ENCODE measurements at places on chromosomes 4 and X.

GRCh38 chr4:113383111-113383785, 333.8 kb downstream of the ANK2 start:
- no peak for DNase-seq

DNA sequence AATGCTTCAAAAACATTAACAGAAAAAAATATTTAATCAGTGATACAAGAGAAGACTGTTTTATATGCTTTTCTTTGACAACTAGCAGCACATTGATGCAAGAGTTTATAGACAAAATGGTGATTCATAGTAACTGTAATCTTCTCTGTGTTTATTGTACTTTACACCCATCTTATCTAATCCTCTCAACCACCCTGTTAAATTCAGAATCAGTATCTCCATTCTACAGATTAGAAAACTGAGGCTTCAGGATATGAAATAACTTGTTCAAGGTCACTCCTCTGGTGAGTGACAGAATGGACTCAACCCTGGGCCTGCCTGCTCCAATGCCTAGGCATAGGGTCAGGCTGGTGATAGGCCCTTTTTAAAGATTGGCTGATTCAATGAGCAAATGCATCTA, 26.1 kb upstream of the TMEM184C start:
- no peak for DNase-seq

DNA sequence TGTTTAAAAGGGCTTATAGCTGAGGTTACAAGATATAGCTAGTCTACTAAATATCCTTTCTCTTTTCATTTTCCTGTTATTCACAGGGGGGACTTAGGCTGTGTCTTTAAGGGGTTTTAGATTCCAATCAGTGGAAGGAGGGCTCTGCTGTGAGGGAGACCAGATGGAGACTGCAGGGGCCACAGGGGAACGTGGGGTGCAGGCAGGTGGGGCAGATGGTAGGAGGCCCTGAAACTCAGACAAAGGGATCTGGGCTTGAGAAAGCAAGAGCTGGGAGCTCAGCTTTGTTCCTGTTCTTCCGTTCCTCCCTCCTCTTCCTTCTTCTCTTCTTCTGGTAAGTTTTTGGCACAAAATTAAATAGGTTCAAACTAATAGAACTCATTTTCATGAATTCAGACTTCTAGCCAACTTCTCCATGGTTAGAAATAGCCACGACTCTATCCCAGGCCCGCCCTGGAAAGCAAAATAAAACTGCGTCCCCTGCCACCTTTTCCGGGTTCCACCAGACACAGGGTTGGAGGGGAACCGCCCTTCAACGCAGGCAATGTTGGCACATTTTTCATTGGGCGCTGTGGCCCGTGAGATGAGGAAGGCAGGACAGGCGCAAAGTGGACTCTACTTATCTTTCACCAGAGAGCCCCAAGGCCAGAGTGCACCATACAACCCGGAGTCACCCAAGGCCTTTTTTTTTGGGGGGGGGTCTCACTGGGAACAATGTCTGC, 3.5 kb upstream of the TMSB4X start:
- no peak for DNase-seq

GRCh38 chr4:77613267-77613666, 7.6 kb downstream of the CXCL13 start:
- no peak for DNase-seq

DNA sequence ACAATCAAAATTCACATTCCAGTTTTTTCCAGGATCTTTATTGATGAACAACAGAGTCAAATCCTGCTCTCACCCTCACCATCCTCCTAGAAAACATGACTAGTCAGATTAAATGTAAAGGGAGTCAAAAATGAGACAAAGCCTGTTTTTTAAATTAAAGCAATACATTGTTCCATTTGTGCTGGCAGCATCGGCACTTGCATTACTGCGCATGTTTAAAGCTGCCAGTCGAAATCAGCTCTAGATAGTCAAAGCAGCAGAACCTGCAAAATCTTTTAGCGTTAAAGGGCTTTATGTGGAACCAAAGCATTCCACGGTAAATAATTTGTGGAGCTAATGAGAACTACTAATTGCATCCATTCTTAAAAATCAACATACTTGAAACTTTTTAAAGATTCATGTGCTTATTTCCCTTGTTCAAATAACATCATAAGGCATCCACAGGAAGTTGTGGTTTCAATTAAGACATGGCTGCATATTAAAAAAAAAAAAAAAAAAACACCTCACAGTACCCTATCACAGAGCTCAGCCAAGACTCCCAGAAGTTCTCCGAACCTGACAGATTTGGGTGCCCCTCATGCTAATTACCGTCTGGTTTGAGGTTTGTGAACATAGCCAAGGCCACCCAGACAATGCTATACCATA, 82.2 kb downstream of the SH3KBP1 start:
- no peak for DNase-seq

DNA sequence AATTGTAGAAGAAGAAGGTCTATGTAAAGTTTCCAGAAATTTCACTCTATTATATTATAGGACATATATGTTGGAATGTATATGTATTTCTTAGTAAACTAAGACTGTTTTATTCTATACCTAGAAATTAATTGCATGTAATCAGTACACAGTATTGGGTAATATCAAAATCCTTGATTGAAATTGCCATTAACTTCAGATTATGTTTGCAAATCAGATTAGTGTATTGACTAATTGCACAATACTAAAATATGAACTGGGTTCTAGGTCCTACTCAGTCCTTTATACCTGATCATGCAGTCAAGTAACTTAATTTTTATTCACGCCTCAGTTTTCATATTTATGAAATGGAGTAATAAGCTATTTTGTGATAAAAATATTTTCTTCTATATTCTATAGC, 950.3 kb upstream of the ADGRL3 start:
- DNase-seq = no peak

GRCh38 chr4:62130230-62130629, 930.1 kb downstream of the ADGRL3 start:
- no peak for DNase-seq

DNA sequence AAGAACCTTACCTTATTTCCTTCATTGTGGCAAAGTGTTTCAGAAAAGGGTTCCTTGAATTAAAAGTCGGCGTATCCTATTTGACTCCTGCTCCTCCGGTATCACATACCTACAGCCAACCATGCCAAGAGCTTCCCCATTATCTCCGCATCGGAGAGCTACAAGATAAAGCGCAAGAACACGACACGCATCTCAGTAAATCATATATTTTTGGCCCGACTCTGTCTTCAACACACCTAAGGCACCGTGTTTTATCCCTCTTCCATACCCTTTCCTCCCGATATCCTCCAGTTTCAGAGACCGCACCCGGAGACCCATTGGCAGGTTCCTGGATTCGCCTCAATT, 497 bp upstream of the THAP9 start:
- DNase-seq = no peak

DNA sequence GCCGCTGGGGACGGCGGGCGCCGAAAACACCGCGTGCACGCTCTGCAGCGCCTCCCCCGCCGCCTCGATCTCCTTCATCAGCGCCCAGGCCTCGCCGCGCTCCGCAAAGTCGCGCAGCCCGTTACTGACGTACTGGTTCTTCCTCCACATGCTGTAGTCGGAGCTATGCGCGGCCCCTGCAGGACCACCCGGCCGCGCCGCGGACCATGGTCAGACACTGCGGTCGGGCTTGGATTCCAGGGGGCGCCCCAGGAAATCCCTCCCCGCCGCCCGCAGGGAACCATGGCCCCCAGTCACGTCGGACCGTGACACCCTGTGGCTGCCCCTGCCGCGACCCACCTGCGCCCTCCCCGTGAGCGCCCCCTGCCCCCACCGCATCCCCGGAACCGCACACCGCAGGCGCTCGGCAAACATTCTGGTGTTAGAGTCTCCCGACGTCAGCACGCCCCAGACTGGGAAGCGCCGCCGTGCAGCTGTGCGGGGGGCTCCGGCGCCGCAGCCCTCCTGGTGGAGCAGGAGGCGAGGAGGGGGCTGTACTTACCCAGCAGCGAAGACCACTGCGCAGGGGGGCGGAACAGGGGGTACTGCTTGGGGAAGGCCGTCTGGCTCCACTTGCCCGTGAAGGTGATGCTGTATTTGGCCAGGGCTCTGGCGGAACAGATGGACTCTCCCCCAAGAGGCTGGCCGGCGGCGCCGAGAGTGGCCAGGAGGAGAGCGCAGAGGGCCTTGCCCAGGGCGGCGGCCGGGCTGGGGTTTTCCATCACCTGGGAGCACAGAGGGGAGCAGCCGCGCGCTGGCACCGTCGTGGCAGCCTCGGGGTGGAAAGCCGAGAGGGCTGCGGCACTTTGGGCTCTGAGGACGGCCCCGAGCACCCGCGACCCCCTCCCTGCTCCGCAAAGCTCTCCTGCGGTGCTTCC, 814 bp downstream of the SPON2 start:
- DNase-seq = no peak

DNA sequence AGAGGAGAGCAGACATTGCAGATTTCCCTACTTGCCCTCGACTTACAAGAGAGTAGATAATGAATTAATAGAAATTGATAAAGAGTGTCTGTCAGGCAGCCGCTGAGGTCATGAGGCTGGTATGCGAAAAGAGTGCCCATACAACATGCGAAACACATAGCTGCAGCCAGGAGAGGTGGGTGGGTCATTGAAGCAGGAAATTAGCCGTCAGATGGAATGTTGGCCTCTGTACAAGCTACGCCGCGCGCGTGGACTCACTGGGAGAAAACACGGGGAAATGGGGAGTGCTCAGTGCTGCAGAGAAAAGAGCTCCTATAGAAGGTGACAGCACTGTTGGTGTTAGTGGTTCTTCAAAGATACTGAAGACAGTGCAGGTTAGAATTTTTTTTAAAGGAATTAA, 125.1 kb downstream of the RAPGEF2 start:
- DNase-seq = no peak

DNA sequence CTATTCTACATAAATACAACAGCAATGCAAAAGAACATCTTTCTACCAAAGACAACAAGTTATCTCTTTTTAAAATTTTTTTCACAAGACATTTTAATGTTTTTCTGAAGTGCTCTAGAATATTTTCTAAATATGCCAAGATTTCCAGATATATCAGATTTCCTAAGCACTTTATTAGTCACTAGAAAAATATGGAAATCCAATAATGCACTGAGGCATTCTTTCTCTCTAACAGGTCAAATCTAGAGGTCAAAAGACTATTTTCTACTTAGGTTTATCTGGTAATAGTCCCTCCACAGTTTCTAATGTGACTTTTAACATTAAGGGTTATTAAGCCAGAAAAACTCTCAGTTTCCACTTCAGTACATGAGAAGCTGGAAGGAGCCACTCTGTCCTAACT, 1041.2 kb upstream of the INTU start:
- no peak for DNase-seq

GRCh38 chr4:3766036-3766784, at the start of gene ADRA2C:
ADRA2C (plus strand) TSS chr4:3766385; CDS start chr4:3766607, 222 bp downstream.
- no peak for DNase-seq

DNA sequence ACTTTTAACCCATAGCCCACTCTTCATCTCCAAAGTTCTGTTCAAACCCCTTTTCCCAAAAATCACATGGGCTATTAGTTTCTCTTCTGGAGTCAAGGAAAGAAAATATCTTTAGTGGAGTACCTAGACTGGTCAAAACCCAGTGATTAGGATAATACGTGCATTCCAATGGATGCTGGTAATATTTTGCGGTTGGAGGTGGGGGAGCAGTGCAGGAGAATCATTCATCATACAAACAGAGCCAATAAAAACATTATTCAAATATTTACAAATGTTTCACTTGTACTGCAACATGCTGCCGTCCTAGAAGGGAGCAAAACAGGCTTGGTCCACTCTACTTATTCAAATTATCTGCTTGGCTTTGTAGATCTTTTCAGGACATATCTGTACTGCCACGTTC, 57.2 kb upstream of the RAB9B start:
- DNase-seq = no peak

- no peak for DNase-seq
Measured at GRCh38 chr4:102627831-102628523, 126.8 kb downstream of the NFKB1 start.

GRCh38 chrX:51598899-51599298, 19.8 kb downstream of the CENPVL3 start:
- no peak for DNase-seq

DNA sequence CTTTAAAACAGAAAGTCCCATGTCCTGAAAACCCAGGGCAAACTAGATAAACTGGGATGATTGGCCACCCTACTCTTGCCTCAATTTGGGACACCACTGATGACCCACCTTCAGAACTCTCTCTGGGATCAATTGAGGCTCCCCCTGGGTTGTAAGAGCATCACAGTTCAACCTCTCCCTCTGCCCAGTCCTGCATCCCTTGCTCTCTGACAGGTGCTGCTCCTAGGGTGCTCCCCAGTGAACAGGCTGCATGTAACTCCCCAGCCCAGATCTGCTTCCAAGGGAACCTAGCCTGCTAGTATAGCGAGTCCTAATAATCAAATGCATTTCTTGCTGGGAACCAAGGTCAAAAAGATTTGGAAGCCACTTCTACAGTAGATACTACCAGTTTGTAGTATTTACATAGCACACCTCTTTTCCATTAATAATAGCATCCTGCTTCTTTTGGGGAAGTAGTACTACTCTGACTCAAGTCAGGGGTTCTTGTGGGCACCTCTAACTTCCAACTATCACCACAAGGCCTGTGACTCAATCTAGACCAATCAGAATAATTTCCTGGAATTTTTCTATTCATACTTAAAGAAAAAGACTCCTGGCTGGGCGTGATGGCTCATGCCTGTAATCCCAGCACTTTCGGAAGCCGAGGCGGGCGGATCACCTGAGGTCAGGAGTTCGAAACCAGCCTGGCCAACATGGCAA, 42.1 kb upstream of the SPINK2 start:
- no peak for DNase-seq

DNA sequence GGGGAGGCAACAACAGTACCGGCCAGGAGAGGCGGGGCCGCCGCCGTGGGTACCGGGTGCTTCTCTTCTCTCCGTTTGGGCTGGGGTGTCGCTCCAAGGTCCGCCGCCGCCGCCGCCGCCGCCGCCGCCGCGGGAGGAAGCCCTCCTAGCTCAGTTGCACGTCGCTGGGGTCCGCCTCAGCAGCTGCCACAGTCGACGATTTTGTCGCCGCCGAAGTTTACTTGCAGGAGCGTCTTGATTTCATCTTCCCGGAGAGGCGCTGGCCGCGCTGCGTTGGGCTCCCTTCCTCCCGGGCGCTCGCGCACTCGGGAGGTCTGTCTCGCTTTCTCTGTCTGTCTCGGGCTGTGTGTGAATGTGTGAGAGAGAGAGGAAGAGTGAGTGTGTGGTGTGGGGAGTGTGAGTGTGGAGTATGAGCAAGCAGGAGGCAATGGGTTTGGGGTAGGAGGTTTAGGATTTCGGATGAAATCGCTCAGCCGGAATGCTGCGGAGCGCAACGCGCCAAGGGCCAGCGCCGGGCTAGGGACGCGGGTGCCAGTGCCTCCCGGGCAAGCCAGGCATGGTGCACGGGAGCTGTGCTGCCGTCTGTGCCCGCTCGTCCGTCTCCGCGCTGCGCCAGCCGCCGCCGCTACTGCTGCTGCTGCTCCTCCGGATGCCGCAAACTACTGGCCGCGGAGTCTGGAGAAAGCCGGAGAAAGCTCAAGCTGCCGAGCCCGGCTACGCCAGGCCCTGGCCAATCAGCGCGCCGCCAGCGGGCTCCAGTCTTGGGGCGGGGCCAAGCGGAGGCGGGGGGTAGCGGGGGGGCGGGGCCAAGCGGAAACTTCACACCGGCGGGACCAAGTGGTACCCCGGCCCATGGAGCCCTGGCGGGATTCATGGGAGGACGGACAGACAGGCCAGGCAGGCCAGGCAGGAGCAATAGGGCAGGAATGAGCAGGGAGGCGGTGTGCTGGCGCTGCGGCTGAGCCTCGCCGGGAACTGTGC, at the start of gene PCDH19:
TSS of gene PCDH19 (minus strand) at position 664 of the 981 bp plus-strand sequence. CDS start 1,676 bp downstream, outside the sequence.
- no peak for DNase-seq

- no peak for DNase-seq
Measured at GRCh38 chr4:6424425-6424824, 48.0 kb downstream of the PPP2R2C start.
